ENCODE measurements at places on chromosomes 5 and 9. TPM values are rescaled to one million over a fixed set of nuclear protein-coding genes. Genes with fewer than 3 reads are reported as not detected.

DNA sequence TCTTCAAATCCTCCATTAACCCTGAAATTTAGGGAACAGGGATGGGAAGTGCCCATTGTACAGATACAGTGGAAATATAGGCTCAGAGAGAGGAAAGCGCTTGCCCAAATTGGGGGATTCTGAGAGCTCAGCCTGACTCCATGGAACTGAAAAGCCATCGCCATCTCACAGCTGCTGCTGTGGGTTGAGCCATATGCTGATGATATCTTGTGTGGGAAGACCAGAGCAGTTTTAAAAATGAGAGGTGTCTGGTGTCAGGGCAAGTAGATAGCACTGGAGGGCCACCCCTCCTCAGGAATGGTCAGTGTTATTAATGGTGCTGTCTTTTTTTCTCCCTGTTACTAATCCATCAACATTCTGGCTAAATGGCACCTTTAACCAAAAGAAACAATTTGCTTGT, 50.9 kb upstream of the C5orf58 start:
- no peak for DNase-seq

DNA sequence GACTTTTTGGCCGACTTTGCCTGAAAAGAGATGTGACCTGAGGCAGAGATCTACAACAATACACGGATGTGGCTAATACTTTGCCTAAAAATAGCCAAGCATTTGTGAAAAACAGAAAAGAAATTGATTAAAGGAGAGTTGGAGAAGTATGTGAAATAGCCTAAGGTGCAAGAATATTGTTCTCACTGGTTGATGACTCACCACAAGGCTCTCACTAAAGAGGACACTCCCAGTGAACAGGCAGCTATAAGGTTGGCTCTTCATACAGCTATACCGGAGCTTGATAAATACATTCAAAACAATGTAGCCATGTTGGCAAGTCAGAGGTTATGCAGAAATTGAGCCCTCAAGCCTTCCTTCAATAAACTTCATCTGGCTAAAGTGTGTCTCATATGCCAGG, 317.2 kb upstream of the GRAMD2B start:
- no peak for DNase-seq

DNA sequence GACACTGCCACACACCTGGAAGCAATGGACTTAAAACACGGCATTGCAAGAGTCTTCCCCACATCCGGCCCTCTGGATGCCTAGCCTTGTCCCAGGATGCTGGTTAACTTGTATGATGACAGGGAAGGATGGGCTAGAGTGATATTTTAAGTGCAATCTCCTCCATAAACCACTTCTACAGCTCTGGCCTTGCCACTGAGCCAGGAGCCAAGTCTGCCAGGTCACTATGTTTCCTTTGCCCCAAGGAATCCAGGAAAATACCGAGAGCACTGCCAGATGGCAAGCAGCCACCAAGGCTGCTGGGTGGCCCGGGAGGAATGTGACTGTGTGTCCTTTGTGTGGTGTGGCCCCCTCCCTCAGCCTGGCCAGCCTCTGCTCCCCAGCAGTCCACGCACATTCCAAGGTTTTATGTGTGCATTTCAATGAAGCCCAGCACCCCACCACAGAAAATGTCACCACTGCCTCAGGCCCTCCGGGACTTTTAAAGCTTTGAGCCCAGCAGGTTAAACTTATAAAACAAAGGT, 106.0 kb downstream of the FRMD3 start:
- DNase-seq: peak; percentile 67

DNA sequence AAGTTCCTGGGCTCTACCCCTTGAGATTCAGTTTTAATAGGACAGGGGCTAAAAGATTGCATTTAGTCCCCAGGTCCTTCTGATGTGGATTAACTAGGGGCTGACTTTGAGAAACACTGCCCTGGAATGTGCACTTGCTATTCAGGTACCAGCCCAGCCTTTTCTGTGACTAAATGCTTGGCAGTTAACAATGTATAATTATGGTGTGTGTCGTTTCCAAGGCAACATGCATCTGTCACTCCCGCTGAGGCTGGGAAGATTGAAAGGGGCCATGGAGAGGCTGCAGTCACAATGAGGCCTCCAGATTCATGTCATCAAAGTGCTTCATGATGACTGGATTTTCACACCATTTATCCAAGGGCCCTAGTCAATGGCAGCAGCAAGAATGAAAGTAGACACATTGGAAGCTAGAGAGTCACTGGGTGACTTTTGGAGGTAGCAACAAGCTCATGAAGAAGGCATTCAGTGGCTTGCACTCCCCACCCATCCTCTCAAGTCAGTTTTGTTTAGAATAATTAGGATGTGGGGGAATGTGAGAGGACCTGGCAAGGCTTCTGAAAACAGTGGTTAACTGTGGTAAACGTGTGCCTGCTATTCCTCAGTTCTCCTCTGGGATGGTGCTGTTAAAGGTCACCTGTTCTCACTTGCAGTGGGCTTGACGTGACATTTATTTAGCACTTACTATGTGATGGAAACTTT, 28.3 kb downstream of the RAI14 start:
- DNase-seq: peak; percentile 94

DNA sequence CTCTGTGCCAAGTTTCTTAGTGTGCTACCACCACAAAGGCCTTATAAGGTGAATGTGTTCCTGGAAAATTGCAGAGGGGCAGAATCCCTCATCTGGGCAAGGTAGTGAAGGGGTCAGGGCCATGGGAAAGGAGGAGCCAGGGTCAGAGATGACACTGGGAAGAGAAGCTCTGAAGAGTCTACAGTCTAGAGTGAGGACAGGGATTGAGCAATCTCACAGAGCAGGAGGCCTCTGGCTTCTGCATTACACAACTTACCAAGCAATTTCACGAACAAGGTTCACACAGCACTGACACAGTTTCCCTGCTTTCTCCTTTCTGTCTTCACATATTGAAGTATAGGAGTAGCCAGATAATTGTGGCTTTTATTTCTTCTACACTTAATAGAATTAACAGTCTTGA, 24.5 kb upstream of the IDNK start:
- DNase-seq: no peak

- DNase-seq: no peak
These were observed 44.5 kb downstream of the PLPP7 start for GRCh38 chr9:131333771-131334628.

DNA sequence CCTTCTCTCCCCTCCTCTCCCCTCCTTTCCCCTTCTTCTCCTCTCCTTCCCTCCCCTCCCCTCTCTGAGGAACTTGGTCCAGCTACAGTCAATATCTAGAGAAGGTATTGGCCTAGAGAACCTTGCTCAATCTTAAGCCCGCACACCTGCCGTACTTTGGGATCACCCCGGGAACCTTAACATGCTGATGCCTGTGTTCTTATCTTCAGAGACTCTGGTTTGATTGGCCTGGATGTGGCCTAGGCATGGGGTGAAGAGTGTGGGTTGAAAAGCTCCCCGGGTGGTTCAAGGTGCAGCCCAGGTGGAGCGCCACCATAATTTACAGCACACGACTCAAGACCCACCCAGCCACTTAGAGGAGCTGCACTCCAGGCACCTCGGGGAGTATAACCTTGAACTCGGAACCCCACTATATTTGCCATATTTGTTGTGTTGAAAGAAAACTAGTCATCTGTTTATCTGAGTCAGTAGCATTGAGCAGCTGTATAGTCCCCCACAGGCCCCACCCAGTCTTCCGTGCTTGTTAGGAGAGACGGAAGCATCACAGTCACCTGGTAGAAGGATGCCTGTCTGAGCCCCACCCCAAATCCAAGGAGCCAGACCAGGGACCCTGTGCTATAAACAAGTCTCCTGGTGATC, 14.4 kb upstream of the PHF19 start:
- DNase-seq: no peak

DNA sequence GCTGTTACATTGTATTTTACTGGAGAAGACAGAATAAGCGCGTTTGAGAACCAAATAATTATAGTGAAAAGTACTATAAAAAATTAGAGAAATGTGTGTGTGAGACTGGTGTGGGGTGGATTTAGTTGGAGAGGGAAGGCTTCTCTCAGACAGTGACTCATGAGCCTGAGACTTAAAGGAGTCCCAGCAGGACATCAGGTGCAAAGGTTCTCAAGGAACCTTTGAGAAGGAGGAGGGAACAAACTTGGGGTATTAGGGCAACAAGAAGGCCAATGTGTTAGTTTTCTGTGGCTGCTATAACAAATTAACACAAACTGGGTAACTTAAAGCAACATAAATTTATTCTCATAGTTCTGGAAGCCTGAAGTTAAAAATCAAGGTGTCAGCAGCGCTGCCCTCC, 4.9 kb downstream of the DDX4 start:
- DNase-seq: no peak

GRCh38 chr9:101421653-101422065, 13.9 kb downstream of the ALDOB start:
- DNase-seq: no peak

- no peak for DNase-seq
These were observed 89.8 kb downstream of the NREP start for GRCh38 chr5:111667128-111667736.

- DNase-seq: peak; percentile 15
These were observed 94.7 kb downstream of the DIRAS2 start for GRCh38 chr9:90547896-90548295.

GRCh38 chr5:64794053-64794770, 25.5 kb downstream of the CWC27 start:
- DNase-seq: no peak

- DNase-seq: no peak
These were observed 278.3 kb downstream of the TMEM38B start for GRCh38 chr9:105972466-105973204.

DNA sequence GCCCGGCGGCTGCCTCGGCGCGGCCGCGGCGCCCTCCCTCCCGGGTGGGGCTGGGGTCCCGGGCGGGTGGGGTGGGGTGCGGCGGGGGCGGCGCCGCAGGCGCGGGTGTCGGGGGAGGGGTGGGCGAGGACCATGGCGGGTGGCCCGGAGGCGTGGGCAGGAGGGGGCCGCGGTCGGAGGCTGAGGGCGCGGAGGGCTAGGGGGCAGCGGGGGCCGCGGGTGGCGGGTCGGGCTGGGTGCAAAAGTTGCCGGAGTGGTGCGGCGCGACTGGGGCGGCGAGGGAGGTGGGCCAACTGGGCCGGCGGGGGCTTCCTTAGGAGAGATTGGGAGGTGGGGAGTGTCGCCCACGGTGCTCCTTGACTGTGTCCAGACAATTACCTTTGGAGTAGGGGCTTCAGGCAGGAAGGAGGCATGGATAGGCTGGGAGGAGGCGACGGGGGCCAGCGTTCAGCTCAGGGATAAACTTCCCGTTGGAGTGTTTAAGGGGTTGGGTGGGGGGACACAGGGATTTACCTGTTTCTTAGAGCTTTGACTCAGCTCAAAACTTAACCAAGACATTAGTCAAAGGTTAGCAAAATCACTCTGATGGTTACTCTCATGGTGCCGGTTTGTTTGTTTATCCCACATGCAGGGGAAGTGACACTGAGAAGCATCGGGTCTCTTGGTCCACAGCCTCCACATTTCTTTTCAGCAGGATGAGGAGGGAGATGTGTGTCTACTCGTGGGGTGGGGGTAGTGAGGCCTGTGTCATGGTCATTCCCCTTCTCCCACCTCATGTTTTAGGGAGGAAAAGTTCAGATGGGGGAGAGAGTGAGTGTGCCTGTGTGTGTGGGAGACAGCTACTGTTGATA, 859 bp downstream of the CSNK1G3 start:
- peak; percentile 41 for DNase-seq

DNA sequence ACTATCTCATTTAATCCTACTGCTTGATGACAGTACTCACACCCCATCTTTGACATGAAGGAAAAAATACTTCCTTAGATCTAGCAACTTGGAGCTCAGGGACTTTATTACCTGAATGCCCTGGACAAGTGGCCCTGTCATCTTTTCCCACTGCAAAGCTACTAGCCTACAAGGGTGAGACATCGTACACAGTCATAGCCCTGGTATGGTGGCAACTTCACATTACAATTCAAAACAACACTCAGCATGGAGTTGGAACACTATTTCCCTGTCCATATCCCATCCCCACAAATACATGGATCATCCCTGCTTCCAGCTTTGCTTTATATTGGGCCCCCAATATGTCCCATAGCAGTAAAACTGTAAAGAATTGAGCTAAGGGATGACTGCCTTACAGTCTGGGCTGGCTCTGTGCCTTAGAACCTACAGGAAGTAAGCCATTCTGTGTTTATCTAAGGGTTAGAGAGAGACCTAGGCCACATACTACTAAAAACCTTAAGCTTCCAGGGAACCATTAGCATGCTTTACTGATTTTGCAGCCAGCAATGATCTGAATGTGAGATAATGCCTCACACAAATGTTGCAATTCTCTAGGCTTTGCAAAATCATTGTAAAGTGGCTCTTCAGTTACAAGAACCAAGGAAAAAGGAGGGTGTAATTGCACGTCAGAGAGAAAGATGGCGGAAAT, 55.9 kb downstream of the OTULIN start:
- DNase-seq: no peak

DNA sequence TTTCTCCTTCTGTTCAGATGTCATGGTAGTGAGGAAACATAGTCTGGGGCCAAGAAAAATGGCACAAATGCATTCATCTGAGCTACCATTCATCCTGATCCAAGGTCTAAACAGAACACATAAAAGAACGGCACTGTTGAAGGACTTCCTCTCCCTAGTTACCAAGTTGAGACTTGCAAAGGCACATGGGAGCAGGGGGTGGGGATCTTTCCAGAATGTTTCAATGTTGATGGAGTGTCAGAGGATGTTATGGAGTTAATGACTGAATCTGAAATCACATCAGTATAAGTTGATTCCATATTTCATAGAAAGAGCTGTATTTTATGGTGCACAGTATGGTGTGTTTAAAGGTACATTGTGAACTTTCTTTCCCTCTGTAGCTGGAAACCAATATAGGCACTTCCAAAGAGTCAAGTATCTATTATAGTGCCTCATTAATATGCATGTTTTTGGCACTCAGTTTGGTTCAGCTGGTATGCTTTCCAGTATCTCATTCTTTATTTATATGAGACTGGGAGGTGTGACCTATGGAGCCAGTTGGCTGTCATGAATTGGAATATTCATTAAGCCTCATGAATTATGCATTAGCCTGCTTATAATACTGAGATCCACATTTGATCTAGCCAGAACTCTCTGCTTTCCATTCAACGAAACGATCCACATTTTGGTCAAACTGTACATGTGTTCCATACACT, 603.0 kb downstream of the NR2F1-AS1 start:
- DNase-seq: no peak

DNA sequence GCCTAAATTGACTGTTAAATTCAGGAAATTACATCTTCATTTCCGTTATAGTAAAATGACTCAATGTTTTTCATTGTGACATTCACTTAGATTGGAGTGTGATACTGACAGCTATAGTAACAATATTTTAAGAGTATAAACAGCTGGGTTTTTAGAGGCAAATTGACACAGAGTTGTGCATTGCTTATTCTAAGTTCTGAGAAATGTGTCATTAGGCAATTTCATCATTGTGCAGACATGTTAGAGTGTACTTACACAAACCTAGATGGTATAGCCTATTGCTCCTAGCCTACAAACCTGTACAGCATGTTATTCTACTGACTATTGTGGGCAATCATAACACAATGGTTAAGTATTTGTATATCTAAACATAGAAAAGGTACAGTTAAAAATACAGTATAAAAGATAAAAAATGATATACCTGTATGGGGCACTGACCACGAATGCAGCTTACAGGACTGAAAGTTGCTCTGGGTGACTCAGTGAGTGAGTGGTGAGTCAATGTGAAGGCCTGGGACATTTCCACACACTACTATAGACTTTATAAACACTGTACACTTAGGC, 132.7 kb downstream of the PDE4D start:
- DNase-seq: peak; percentile 42

The LVRN gene
- total RNA-seq: not detected

The NXNL2 gene
- 6.9 TPM for total RNA-seq

The LRRC19 gene
- total RNA-seq: not detected

The PLEKHG4B gene
- total RNA-seq: not detected

The PLPPR1 gene
- total RNA-seq: not detected

Measured in Caki2 (cell line).